ENCODE measurements at places on chromosomes 4 and X.

DNA sequence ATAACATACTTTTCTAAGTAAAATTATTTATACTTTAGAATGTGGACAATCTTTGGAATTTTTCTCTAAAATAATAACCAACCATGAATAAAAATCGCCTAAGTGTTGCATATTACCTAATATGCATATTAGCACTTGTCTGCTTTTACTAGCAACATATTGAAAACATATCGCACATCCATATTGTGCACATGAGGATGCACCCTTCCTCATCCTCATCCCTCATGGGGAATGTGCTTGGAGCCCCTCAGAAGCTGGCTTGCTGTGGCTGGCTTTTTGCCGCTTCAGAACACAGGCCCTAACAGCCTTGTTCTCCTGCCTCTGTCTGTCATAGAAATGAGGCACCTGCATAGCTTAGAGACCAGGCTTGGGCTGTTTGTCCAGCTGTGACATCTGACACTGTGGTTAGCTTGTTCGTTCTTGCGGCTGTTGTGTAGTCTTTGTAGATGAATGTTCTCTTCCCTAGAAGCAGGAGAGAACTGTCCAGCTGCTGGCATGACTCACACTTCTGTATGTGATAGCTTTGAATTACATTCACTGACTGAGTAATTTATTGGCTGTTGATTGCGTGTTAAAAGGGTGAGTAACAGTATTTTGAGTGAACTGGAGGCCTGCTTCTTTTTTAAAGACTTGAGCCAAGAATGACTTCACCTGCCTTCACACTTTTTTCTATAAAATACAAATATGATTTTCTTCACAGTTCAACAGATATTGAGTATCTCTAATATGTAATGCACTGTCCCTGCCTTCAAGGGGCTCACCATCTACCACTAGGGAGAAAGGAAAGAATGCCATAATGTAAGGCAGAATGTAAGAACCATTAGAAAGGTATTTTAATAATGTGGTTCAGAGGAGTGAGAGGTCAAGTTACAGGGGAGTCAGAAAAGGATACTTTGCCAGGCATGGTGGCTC is 81.9 kb downstream of the HMGB2 start:
- no peak for DNase-seq

- DNase-seq: no peak
These were observed 19.1 kb downstream of the ARAP2 start for GRCh38 chr4:36224972-36225903.

- no peak for DNase-seq
These were observed 943.1 kb downstream of the ARAP2 start for GRCh38 chr4:35300996-35301774.

DNA sequence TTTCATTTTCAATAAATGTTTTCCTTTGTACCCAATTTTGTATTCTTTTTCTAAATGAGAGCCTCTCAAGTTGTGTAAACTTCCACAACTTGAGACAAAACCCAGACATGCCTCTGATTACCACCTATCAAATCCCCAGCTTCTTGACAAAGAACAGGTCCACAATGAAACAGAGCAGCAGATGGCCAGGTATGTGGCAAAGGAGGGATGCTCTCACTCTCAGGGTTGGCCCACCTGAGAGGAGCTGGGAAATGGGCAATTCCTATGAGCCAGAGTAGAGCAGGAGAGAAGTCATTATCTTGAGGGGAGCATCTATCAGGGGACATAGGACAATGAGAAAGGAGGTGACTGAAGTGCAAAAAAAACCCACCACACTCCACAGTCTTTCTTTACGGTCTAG is 273.5 kb upstream of the FAM241A start:
- DNase-seq: no peak

GRCh38 chr4:10007793-10008608 is 13.3 kb downstream of the SLC2A9 start:
- no peak for DNase-seq

GRCh38 chr4:137861682-137862081 is 329.4 kb upstream of the PCDH18 start:
- DNase-seq: no peak

- no peak for DNase-seq
These were observed 471.8 kb downstream of the KCNIP4 start for GRCh38 chr4:21476757-21477156.

DNA sequence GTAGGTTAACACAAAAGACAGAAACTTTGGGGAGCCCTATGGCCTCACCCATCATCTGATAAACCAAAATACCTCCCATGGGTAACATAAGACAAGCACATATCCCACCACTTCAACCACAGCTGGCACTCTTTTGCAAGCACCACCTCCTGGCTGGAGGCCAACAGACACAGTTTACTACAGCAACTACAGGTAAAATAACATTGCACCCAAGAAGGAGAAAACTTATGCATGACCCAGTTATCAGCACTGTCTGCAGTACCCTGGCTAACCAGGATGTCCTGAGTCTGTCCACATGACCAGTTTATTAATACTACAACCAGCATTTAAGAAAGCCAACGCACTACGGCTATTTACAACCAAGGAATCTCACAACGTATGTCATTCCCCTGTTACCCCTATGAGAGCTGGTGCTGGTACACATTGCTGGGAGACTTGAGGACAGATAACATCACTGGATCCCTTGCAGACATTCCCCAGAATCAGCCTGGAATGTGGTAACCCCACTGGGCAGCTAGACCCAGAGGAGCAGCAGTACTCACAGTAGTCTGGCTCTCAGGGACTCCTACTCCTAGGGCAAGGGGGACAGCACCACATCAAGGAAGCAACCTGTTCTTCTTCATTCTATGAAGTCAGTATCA is 32.0 kb downstream of the ELF2 start:
- no peak for DNase-seq

GRCh38 chr4:123777373-123777772 is 380.8 kb downstream of the SPRY1 start:
- no peak for DNase-seq

GRCh38 chr4:3240936-3241522 is 7.9 kb upstream of the MSANTD1 start:
- DNase-seq: no peak

GRCh38 chr4:38117591-38117990 is 157.4 kb downstream of the PTTG2 start:
- no peak for DNase-seq

DNA sequence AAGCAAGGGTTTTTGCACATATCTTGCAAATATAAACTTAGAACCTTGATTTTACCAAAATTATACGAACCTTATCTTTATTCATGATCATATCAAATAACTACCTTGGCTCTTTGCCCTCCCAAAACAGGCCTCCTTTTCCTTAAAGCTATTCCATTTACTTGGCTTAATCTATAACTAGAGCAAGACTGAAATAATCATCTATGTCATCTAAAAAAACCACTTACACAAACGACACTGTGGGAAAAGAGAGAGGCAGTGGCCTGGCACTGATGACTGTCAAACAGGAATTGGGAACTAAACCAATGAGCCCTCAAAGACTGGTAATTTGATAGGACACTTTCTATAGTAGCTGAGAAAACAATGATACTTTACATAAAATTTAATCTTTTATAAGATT is 11.7 kb upstream of the PTPN13 start:
- no peak for DNase-seq

- no peak for DNase-seq
These were observed 101.5 kb downstream of the PDGFC start for GRCh38 chr4:156870131-156870530.

DNA sequence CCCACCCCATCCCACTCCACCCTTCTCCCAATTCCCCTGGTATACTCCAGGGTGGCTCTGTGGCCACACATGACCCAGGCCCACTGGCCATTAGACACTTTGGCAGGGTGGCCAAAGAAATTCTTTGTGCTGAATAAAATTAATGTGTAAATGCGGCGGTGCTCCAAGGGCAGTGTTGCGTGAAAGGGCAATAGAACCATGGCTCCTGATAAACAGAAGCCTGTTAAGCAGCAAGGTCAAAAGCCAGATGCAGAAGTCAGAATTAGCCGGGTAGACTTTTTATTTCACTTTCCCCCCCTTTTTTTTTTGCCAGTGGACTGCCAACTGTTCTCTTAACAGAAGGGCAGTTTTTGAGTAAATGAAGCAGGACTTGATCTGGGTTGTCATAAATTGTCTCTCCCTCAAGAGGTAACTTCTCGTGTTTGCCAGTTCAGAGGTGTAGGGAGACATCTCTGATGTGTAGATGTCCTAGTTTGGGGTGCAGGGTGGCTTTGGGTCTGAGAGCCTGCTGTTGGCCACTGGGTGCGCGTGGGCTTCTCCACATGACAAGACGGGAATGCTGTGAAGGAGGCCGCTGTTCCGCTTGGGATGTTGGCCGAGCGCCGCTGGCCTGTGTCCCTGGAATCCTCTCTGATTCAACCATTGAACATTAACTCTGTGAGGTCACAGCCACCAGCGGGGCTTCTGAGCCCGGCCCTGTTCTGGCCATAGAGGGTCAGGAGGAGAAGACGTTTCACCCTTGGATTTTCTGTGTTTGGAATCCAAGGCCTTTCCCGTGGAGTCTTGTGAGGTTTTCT is 139.5 kb downstream of the TBL1X start:
- DNase-seq: no peak

DNA sequence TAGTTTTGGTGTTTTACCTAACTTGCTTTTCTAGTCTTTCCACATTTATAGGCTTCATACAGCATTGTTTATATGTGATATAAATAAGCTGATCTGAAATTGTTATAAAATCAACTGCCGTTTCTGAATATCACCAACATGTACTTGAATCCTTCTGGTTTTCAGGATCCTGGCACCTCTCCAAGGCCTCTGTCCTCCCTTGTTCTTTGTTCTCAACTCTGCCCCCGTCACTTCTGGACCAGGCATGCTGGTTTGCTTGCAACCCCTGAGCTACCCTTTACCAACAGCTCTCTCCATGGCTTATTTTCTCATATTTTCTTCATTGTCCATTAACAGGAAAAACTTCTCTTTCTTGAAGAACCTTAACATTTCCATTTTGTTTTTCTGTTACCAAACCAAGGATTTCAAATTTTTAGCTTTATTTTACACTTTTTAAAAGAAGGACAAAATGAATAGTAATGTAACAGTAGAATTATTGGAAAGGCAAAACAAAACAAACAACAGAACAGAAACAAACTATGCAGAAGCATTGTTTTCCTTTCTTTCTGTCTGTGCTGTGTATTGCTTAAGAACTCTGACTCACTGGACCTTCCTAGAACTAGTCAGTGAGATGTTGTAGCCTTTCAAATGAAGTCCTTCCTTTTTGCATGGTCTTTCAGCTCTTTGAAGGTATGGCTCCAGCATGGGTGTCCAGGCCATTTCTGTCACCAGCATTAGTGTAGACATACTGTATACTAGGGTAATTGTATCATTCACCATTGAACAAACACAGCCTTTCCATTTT is 44.8 kb downstream of the BANK1 start:
- DNase-seq: no peak

DNA sequence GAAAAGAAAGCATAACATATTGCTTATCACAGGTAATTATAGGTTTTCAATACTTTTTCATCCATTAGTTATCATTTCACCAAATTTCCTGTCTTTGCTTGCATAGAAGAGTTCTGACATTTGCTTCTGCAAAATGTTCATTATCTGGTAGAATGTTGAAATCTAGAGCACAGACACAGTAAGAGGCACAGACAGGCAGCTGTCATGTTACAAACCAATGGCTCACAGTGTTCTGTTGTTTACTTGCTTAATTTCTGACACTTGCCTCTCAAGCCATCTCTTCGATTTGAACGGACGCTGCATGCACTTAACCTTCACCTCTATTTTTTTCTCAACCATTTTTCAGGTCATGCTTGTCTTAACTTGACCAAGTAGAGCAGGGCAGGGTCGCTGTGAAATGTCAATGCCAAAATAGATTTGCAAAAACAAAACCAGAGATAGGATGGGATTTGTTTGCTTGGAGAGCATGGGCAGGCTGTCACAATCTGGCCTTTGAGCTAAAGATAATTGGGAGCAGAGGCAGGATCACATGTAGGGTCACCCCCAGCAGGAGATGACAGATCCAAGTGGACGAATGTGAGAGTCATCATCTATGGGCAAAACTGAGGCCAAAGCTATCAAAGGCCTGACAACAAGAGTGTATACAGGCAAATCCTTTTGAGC is 292.3 kb downstream of the SMARCA1 start:
- no peak for DNase-seq

DNA sequence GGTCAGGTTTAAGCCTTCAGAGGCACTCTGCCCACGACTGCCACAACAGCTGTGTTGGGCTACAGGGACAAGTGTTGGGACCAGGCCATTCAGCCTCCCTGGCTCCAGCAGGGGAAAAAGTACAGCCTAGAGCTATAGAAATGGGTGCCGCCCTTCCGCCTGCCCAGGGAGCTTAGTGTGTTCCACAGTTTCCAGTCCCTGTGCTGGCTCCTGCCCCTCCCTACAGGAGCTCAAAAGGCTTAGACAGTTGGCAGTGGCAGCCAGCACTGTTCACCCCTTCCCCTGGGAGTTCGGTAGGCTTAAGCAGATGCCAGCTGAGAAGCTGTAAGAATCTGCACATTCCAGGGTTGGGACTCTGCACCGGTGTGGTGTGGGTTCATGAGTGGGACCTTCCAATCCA is 408.2 kb upstream of the INTU start:
- DNase-seq: no peak

DNA sequence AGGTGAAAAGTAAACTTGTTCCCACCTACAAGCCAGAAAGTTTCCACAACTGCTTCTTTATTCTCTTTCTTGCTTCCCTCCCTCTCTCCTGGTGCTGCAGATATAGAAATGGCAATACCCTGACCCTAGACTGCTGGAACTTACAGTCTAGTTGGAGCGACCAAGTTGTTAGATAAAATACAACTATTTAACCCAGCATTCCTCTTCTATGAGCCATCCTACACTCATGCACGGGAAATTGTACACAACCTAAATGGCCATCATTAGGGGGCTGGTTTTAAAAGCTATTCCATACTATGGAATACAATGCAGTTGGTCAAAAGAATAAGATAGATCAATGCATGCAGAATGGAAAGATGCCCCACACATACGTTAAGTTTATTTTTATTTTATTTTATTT is 41.1 kb downstream of the PJA1 start:
- DNase-seq: no peak

DNA sequence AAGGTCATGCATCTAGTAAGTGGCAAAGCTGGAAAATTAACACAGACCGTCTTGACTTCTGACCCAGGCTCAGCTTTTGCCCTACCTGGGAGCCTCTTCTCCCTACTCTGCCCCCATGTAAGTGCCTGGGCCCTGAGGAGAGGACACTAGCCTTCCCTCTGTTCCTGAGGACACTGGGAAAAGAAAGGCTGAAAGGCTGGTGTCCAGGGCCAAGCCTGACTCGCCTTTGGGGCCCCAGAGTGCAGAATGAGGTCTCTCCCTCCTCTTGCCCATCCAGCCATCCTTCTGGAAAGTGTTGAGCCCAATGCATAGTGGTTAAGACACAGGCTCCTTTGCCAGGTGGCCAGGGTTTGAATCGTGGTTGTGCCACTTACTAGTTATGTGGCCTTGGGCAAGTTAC is 91.5 kb downstream of the PJA1 start:
- DNase-seq: no peak

GRCh38 chrX:34873500-34874225 is 68.9 kb upstream of the FAM47B start:
- DNase-seq: no peak

- DNase-seq: no peak
These were observed 1754.1 kb downstream of the C4orf33 start for GRCh38 chr4:130850019-130850524.

GRCh38 chrX:107715331-107716117 is 60.1 kb downstream of the TSC22D3 start:
- no peak for DNase-seq

- DNase-seq: no peak
These were observed 41.2 kb downstream of the RPS6KA3 start for GRCh38 chrX:20225488-20225833.

Data from nucleus accumbens (tissue), 56 donors.